Activated CD8-positive, alpha-beta memory T cell treated with anti-CD3 and anti-CD28 coated beads for 1 hour (primary cell): ENCODE measurements at places on chromosomes 4 and X.

- DNase-seq, result no peak
These were observed 248.1 kb downstream of the C4orf33 start for GRCh38 chr4:129344058-129344457.

GRCh38 chr4:177235026-177235425, 74.6 kb upstream of the NEIL3 start:
- DNase-seq, result no peak

- no peak for DNase-seq
These were observed 168.2 kb downstream of the C4orf33 start for GRCh38 chr4:129264008-129264657.

- DNase-seq, result no peak
These were observed 640.1 kb upstream of the AADAT start for GRCh38 chr4:170729897-170730296.

DNA sequence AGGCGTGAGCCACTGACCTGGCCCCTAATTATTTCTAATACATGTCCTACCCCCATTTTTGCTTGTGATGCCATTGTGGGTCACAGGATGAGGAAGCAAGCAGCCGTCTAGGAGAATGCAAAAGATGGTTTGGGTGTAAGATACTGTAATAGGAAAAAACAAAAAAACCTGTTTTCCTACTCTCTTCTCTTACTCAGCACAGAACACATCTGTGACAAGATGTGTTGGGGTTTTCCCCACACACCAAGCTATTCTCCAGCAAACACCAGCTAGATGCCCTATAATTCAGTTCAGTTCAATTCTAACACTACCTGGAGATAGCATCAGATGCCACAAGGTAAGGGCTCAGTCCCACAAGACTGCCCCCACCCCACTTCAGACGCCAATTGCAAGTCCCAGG, 15.3 kb upstream of the HPRT1 start:
- no peak for DNase-seq

DNA sequence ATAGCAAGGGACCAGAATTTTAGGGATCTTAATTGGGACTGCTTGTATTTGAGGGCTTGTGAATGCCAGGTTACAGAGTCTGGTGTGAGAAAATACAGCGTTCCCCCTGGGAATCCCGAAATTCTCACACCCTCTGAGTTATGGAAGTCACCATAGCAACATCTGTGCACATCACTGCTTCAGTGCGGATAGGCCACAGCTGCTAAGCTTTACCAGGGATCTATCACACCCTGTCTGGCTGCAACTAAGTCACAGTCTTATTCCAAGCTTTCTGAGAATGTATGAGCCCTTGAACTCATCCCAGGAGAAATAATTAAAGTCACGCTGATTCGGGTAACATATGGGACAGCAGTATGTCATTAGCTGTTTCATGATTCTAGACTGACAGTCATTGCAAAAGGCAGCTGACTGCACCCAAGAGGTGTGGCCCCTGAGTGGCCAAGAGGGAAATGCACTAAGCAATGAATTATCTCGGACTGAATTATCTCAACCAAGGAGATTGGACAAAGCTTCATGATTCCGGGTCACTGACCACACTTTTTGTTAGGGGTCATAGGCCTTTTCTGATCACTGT, 46.7 kb upstream of the BTC start:
- no peak for DNase-seq

GRCh38 chr4:21768349-21769310, 179.9 kb downstream of the KCNIP4 start:
- DNase-seq, result no peak
